Glomerular endothelial cell (primary cell): ENCODE measurements at places on chromosomes 6 and 20. TPM values are rescaled to one million over a fixed set of nuclear protein-coding genes. Genes with fewer than 3 reads are reported as not detected.

- peak; percentile 92 for DNase-seq
These were observed 133.8 kb upstream of the CCN2 start for GRCh38 chr6:132084811-132085509.

DNA sequence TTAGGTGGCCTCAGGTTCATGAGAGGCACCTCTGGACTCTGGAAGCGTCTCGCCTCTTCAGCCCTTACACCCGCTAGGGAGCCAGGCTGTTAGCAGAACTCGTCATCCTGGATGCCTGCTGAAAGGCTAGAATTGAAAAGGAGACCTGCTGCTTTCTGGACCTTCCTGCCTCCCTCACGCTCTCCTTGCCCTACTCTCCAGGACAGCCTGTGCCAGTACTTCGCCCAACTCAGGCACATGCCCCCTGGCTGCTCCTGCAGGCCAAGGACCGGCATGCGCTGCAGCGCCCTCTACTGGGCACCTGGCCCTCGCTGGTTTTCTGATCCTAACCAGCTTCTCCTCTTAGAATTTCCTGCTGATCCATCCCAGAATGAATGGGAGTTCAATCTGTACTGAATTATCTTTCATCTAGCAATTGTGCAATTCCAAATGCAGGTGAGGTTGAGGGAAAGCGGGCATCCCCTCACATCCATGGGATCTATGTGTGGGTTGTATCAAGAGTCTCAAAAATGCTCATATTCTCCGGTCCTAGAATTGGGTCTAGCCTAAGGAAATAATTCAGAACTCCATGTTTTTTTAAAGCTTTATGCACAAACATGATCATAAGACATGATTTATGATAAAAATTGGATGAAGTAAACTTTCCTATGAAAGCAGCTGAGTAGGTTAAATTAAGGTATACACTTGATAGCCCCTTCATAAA, 78.0 kb downstream of the PTPN1 start:
- DNase-seq = no peak

DNA sequence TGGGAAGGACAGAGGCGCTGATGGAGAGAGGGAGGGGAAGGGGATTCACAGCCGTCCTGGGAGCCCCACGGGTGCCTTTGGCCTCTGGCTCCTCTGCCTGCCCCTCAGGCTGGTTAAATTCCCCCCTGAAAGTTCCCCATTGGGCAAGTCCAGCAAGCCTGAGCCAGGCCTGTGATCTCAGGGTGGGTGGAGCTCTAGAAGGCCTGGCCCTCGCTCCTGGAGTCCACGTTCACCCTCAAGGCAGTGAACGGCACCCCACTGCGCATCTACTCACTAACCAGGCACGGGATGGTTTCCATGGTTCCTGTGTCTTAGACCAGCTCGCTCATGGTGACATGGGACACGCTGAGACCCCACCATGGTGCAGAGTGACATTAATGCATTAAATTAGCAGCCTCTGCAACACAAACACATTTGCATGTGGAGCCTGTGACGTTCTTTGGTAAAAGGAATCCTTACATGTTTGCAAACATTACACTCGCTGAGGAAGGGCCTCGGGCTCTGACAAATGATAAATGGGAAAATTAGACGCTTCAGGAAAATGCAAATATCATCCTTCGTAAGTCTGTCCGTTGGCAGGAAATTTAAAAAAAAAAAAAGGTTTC, 452.7 kb downstream of the PREX1 start:
- DNase-seq = no peak

GRCh38 chr6:105301756-105302616, 100.9 kb downstream of the PREP start:
- no peak for DNase-seq

DNA sequence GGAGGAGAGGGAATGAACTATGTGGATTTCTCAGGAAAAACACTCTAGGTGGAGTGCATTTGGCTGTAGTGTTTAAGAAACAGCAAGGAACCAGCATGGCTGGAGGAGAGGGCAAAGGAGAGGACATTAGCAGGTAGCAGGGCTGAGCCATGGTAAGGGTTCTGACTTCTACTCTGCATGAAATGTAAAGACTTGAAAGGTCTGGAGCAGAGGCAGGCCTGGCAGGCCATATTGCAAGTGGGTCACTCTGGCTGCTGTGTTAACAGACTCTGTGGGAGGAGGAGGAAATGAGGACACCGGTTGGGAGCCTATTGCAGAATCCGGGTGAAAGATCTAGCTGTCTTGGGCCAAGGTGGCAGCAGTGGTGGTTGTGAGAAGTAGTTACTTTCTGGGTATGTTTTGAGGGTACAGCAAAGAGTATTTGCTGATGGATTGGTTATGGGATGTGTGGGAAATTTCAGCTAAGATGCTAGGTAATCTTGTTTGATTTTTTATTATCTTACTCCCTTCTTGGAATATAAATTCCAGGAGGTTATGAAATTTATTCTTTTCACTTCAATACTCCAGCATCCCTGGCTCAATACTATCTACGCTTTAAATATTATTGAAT, 115.9 kb upstream of the BCLAF1 start:
- no peak for DNase-seq

GRCh38 chr20:24060851-24061590, 72.4 kb upstream of the GGTLC1 start:
- DNase-seq = no peak

Gene PLAGL2
- total RNA-seq = 9.2 and 9.8 TPM in 2 replicates

Gene MAFB
- 2.3 and 3.0 TPM in 2 replicates for total RNA-seq

Gene ADIG
- not detected in 2 replicates for total RNA-seq
